ENCODE measurements at places on chromosomes 6 and 20.

GRCh38 chr6:158418501-158418900, 106.2 kb downstream of the TULP4 start:
- DNase-seq: no peak

GRCh38 chr6:116631379-116631990, 15.2 kb downstream of the RSPH4A start:
- no peak for DNase-seq

GRCh38 chr6:91600561-91600960, 1013.7 kb upstream of the MAP3K7 start:
- DNase-seq: no peak

DNA sequence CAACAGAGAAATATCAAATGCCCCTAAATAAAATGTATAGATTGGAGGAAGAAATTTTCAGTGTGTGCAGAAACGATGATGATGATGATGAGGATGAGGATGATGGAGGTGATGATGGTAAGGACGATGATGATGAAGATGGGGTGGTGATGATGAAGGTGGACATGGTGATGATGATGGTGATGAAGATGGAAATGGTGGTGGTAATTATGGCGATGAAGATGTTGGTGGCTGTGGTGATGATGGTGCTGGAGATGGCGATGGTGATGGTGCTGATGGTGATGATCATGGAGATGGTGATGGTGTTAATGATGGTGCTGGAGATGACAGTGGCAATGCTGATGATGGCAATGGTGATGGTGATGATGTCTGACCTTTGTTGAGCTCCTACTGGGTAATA, 141.2 kb downstream of the DHX35 start:
- no peak for DNase-seq

DNA sequence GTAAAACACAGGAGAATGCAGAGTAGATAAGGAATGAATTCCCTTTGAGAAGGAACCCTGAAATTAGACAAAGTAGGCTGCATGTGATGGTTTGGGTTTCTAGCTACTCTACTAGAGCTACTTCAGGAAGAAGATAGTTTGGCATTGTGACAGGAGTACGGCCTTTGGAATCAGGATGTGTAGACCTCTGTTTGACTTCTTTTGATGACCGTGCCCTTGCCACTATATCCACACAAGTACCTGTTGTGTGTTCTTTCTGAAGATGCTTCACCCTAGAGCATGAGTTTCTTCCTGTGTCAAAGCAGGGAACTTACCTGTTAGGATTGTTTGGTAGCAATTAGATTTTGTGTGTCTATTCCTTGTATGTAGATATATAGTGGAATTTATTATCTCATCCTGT, 41.7 kb downstream of the CD2AP start:
- no peak for DNase-seq

GRCh38 chr6:13146442-13146841, 181.9 kb downstream of the TBC1D7 start:
- no peak for DNase-seq

DNA sequence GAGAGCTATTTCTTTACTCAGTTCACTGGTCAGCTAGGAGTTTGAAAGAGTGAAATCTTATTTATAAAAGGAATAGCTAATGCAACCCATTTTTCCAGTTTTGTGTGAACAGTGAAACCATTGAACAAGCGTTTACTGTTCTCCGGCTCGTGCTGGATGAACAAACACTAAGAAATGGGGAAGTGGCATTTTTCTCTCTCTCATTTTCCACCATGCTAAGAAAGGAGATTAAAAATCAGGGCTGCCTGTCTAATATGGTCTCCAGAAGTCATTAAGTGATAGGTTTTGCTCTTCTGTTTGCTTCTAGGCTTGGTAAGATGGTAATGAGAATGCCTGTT, 774 bp upstream of the SFT2D1 start:
- no peak for DNase-seq

DNA sequence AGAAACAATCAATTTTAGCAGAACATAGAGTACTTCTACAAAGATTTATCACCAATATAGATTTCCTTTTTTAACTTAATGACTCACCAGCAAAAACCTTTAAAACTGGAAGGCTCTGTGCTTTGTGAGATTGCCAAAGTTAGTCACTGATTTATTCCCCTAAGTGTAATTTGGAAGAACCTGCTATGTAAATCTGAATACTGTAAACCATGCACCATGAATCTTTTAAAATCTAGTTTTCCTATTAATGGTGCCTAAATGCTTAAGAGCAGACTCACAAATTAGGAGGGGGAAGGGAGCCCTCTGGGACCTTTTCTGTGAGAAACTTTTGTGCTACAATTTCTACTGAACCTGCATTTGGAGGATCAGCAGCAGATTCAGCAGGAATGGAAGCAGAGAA, 57.8 kb upstream of the PNRC1 start:
- DNase-seq: no peak

- DNase-seq: no peak
These were observed 55.2 kb downstream of the ANKEF1 start for GRCh38 chr20:10089871-10090587.

DNA sequence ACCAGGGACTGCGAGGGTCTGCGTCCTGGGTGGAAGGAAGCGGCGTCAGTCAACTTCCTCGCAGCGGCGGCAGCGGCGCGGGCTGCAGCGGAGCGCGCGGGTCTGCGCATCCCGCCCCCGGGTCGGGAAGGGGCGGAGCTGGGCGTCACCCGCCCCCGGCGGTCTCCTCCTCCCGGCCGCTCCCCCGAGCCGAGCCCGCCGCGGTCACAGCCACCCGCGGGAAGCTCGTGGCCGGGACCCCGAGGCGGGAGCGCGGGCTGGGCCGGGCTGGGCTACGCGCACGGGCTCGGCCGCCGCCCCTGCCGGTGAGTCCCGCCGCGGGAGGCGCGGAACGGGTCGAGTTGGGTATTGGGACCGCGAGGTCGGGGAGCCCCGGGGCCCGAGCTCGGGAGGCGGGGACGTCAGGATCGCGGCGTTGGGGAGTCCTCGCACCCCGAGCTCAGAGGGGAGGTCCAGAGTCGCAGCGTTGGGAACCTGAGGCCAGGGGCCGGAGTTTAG, at the start of gene PAQR8:
Gene PAQR8, plus strand, starts transcription at position 207 of the 498 bp plus-strand sequence. CDS start 41,063 bp downstream, outside the sequence.
- peak; percentile 71 for DNase-seq
